ENCODE measurements at places on chromosomes 7 and 10. TPM values are rescaled to one million over a fixed set of nuclear protein-coding genes. Genes with fewer than 3 reads are reported as not detected.

Gene PSMG3
- 29.3 TPM for total RNA-seq

Gene PILRA
- 11.8 TPM for total RNA-seq

Gene NOS3
- total RNA-seq = 10.5 TPM

Gene FRMPD2
- total RNA-seq = not detected

Gene CCDC172
- not detected for total RNA-seq

Gene DPP6
- total RNA-seq = not detected

Gene LIPK
- total RNA-seq = not detected

Gene RSPH10B
- total RNA-seq = 0.44 TPM

Gene SFXN2
- 25.6 TPM for total RNA-seq

Gene ZNF273
- 7.7 TPM for total RNA-seq

Gene ZP3
- total RNA-seq = 6.6 TPM

Gene PRKCQ
- total RNA-seq = 71.5 TPM

Gene GIMAP7
- total RNA-seq = 291 TPM

Gene TMEM273
- total RNA-seq = 11.2 TPM

Gene GPR37
- not detected for total RNA-seq

Gene NEUROD6
- total RNA-seq = not detected

Gene CPN1
- not detected for total RNA-seq
